Activated CD8-positive, alpha-beta memory T cell treated with anti-CD3 and anti-CD28 coated beads, Interleukin-2, amount 50 U/mL, for 48 hours (primary cell): ENCODE measurements at places on chromosomes 4 and X.

- DNase-seq = no peak
Observed at GRCh38 chr4:76322236-76322635, 15.7 kb downstream of the STBD1 start.

DNA sequence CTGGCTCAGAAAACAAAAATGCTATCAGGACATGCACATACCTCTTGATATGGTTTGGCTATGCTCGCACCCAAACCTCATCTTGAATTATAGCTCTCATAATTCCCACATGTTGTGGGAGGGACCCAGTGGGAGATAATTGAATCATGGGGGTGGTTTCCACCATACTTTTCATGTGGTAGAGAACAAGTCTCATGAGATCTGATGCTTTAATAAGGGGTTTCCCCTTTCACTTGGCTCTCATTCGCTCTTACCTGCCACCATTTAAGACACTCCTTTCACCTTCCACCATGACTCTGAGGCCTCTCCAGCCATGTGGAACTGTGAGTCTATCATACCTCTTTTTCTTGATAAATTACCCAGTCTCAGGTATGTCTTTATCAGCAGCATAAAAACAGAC is 958.6 kb downstream of the TRAM1L1 start:
- DNase-seq = no peak

DNA sequence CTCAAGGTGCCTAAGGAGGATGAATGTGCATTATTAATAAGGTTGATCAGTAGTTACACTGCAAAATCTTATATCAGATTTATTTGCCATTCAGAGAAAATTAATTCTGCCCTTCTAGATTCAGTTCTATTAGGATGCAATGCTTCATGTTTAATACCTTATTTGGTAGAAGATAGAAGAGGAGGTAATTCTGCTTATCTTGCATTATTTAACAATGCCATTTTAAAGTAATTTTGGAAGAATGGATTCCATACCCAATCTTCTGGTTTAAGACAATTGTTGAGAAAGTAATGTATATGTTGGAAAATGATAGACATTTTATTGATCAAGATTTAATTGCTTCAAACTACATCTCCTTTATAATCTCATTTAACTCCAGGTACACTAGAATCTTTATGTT is 360.9 kb downstream of the ADGRL3 start:
- no peak for DNase-seq

- DNase-seq = no peak
Observed at GRCh38 chrX:115038406-115038805, 21.0 kb upstream of the IL13RA2 start.

GRCh38 chrX:15790769-15791290 is 546 bp downstream of the ZRSR2 start:
- DNase-seq = no peak

DNA sequence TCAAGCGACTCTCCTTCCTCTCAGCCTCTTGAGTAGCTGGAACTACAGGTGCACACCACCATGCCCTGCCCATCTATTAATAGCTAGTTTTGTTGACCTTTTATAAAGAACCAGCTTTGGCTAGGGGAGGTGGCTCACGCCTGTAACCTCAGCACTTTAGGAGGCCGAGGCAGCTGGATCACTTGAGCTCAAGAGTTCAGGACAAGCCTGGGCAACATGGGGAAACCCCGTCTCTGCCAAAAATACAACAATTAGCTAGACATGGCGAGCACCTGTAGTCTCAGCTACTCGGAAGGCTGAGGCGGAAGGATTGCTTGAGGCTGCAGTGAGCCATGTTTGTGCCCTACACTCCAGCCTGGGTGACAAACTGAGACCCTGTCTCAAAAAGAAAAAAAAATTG is 2.7 kb downstream of the TKTL1 start:
- DNase-seq = no peak

DNA sequence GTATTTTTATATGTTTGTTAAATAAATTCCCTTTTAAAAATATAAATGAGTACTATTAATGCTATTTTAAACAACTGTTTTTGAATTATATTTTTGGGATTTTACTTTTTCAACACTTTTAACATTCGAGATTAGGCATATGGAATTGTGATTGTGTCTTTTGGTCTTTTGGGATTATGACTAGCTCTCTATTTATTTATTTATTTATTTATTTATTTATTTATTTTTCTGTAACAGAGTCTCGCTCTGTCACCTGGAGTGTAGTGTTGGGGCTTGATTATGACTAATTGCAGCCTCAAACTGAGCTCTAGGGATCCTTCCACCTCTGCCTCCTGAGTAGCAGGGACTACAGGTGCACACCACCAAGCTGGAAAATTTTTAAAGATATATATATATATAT is 1101.6 kb downstream of the FAM133A start:
- DNase-seq = no peak

DNA sequence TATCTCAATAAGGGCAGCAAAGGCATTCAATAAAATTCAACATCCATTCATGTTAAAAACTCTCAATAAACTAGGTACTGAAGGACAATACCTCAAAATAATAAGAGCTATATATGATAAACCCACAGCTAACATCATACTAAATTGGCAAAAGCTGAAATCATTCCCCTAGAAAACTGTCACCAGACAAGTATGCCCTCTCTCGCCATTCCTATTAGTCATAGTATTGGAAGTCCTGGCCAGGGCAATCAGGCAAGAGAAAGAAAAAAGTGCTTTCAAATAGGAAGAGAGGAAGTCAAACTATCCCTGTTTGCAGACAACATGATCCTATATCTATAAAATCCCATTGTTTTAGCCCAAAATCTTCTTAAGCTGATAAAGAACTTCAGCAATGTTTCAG is 116.8 kb downstream of the TENT5D start:
- no peak for DNase-seq

DNA sequence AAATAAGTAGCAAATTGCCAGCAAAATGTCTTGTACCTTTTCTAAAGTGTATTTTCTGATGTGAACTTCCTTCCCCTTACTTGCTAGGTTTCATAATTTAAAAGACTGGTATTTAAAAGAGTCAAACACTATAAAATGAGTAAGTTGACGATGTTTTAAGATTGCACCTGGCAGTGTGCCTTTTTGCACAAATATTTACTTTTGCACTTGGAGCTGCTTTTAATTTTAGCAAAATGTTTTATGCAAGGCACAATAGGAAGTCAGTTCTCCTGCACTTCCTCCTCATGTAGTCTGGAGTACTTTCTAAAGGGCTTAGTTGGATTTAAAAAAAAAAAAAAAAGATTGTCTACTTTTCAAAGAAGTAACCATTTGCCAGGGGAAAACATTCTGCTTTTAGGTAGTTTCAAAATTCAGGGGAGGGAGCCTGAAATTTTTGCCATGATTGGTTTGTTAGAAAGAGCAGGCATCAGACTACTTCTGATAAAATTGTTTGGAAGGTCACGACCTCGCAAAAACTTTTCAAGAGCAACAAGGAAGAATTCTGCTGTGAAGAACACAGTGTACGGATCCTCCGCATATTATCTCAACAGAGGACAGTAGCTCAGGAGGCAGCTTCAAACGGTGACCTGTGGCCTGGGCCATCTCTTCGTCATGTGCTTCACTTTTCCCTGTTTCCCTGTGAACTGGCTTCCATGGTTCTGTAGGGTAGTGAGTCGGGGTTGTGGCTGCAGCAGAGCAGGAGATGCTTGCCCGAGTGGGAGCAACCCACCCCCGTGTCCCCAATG is 66.1 kb downstream of the CDS1 start:
- DNase-seq = no peak

GRCh38 chrX:155767051-155767875 is 113.9 kb upstream of the VAMP7 start:
- DNase-seq = no peak

- no peak for DNase-seq
Observed at GRCh38 chr4:181529537-181529936, 713.7 kb upstream of the TENM3 start.

GRCh38 chr4:105145903-105146275 is 787 bp upstream of the TET2 start:
- peak; percentile 75 for DNase-seq

GRCh38 chr4:184448821-184449220 is 25.5 kb downstream of the IRF2 start:
- DNase-seq = no peak

GRCh38 chr4:113979148-113979904 is at the start of gene ARSJ:
TSS of gene ARSJ (minus strand) at chr4:113979647. CDS start at chr4:113978834, 813 bp downstream.
- DNase-seq = peak; percentile 67

GRCh38 chr4:176066757-176067156 is 1.1 kb downstream of the WDR17 start:
- no peak for DNase-seq

- DNase-seq = no peak
Observed at GRCh38 chrX:118764122-118764521, 36.7 kb downstream of the IL13RA1 start.

- DNase-seq = no peak
Observed at GRCh38 chr4:175070444-175070843, 152.3 kb downstream of the ADAM29 start.

DNA sequence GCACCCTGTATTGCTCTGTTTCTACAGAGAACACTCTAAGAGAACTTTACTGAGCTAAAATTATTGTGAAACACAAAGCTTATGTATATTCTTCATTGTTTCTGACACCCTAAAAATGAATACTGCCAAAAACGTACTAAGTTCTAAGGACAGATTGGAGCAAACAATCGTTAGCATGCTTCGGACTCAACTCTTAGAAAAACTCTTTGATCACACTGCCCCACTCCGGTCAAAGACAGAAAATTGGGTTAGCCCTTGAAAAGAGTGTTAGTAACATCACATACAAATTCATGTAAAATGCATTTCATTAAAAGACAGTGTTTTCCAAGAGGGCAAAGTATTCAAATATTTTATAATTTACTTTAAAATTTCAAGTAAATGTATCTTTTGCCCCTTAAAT is 177.4 kb downstream of the DCHS2 start:
- no peak for DNase-seq

DNA sequence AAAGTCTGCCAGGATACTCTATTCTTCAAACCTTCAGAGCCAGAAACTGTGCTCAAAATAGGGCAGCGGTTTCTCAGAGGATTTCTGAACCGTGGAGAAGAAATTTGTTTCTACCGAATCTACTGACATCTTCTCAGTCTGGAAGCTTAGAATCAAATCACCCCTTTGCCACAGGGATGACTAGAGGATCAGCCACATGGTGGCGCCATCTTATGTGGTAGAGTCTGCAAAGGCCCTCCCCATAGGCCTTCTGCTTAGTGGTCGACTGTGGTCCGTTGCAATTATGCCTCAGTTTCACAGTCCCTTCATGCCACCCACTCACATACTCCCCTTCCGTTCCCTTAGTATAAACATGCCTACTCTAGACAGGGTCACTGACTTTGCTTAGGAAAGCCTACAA is 680.7 kb upstream of the SPANXN1 start:
- DNase-seq = no peak

DNA sequence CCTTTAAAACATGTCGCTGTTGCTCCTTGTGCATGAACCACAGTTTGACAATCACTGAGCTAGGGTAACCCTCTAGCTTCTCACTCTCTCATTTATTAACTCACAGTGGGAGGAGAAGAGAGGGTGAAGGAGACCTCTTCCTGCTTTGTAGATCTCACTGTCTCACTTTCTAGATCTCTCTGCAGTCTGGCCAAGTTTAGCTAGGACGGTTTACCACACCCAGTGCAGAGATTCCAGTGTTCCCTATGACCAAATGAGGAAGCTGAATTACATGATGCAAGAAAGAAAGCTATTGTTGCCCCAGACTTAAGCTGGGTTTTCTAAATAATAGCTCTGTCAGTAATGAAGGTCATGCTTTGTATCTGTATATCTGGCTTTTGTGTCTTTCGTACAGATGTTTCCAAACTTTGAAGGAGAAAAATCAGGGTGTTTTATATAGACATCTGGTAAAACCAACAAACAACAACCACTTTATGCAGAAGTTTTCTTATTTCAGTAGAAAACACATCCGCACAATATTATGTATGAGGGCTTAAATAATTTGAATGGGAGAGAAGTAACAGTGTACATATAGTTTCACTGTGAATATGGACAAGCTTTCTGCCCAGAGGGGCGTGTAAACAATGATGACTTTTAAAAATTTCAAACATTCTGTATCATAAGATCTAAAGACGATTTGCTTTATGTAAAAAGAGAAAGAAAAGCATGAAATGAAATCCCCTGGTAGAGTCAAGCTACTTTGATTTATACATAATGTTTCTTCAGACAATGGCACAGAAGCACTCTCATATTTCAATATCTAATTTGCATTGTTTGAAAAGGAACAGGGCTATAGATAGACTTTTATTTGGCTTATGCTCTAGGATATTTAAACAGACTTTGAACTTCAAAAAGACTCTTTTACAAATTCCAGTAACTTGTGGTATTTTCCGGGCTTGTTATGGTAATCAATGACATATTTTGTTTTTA is 582.3 kb downstream of the FSTL5 start:
- no peak for DNase-seq

- DNase-seq = no peak
Observed at GRCh38 chrX:131704136-131704695, 160.3 kb downstream of the OR13H1 start.

DNA sequence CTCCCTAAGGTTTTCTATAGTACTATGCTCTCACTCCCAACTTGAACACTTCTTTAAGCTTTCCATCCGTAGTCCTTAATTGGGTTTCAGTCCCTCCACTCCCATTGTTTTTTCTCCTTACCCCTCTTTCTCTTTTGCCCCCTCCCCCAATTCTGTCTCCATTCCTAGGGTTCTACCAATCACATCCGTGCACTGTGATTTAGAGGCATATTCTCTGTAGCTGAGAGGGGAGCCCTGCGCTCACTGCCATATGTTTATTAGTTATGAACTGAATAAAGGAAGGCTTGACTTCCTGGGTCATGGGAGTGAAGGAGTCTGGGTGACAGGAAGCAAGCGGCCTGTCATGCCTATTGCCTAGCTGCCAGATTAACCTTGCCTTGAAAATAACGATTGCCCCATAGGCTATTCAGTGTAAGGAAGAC is 471 bp downstream of the MCTS1 start:
- DNase-seq = no peak

DNA sequence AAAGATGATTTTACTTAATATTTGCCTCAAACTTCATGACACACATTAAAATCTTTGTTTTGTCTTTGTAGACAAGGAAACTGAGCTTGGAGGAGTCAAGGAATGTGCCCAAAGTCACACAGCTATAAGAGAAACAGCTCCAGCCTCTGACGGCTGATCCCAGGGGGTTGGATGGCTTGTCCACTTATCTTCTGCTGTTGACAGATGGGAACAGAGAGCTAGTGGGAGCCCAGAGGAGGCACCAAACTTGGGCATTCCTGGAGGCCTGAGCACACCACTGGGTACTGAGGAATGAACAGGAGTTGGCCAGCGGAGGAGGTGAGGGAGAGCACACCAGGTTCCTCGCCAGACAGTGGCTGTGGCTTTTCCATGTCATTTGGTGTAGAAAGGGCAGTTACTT is 56.4 kb upstream of the GPR78 start:
- no peak for DNase-seq

- no peak for DNase-seq
Observed at GRCh38 chr4:2962614-2963174, 512 bp downstream of the NOP14 start.

DNA sequence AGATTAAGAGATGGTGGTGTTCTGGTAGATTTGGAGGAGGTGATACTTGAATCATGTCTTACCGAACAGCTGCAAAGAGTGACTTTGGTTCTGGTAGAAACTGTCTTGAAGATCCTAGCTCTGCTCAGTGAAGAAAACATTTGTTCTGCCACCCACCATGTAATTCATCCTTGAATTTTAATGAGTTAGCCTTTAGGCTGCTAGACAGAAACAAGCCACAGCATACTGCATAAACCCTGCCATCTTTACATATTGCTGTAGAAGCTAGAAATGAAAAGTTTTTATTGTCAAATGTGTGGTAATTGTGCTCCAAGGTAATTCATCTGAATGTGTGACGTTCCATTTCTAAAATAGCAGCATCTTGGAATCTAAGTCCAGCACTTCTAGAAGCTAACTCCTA is 161.0 kb upstream of the RAPGEF2 start:
- no peak for DNase-seq

GRCh38 chr4:129747756-129748155 is 651.8 kb downstream of the C4orf33 start:
- DNase-seq = no peak
